ENCODE measurements at places on chromosomes 7 and 10.

- no peak for DNase-seq
These were observed 81.4 kb downstream of the NRBF2 start for GRCh38 chr10:63214571-63214970.

GRCh38 chr10:71569775-71570588, 149.6 kb downstream of the C10orf105 start:
- DNase-seq = peak; percentile 77

GRCh38 chr7:65441010-65441409, 67.4 kb downstream of the ZNF92 start:
- DNase-seq = no peak

GRCh38 chr7:80463272-80463920, 48.5 kb downstream of the GNAT3 start:
- DNase-seq = no peak

- no peak for DNase-seq
These were observed 664.3 kb upstream of the CELF2 start for GRCh38 chr10:10353326-10353868.

DNA sequence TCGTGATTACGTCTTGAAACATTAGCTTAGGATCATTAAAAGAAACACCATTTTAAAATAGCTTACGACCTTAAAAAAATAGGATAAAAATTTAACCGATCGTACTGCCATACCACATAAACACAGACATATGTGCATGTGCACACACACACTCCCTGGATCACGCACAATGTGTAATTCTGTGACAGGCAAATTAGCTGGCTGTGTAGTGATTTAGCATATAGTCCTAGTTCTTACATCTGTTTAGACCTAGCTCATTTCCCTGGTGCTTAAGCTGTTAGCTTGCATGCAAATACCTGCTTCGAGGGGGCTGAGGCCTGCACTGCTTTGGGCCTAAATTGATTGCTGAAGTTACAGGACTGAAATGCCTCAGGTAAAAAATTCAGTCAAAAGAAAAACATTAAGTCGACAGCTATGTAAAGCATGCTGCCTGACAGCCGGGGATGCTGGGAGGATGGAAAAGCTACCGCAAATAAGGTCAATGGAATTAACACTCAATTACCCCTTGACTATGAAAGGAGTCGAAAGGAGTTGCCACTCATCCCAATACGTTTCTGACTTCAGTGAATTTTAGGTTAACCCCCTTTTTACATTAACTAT, 267.1 kb upstream of the FZD8 start:
- DNase-seq = no peak

DNA sequence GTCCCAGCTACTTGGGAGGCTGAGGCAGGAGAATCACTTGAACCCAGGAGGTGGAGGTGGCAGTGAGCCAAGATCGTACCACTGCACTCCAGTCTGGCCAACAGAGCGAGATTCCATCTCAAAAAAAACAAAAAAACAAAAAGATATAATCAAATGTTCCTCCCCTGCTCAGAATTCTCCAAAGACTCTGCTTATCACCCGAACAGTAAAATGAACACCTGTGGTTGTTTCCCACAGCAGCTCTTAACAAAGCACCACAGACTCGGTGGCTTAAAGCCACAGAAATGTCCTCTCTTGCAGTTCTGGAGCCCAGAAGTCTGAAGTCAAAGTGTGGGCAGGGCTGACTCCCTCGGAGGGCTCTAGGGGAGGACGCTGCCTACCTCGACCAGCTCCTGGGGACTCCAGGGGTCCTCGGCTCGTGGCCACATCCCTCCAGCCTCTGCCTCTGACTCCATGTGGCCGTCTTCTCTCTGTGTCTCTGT, 4.1 kb upstream of the INTS1 start:
- DNase-seq = no peak

DNA sequence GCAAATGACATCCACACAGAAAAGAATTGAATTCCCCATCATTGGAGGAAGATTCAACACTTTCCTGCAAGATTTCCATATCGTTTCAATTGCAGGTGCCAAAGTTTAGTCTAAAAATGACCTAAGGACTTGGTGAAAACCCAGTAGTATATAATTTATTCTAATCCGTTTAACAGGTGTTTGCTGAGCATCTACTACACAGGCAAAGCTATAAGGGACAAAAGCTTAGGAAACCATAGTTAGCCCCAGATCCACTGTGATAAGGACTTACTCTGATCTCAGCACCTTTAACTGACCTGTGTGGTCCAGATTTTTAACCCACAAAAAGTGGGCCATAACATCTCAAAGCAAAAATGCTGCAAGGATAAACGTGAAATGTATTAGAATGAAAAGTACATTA, 19.1 kb downstream of the UBE2H start:
- DNase-seq = no peak

GRCh38 chr7:153509768-153510167, 542.4 kb upstream of the DPP6 start:
- no peak for DNase-seq

DNA sequence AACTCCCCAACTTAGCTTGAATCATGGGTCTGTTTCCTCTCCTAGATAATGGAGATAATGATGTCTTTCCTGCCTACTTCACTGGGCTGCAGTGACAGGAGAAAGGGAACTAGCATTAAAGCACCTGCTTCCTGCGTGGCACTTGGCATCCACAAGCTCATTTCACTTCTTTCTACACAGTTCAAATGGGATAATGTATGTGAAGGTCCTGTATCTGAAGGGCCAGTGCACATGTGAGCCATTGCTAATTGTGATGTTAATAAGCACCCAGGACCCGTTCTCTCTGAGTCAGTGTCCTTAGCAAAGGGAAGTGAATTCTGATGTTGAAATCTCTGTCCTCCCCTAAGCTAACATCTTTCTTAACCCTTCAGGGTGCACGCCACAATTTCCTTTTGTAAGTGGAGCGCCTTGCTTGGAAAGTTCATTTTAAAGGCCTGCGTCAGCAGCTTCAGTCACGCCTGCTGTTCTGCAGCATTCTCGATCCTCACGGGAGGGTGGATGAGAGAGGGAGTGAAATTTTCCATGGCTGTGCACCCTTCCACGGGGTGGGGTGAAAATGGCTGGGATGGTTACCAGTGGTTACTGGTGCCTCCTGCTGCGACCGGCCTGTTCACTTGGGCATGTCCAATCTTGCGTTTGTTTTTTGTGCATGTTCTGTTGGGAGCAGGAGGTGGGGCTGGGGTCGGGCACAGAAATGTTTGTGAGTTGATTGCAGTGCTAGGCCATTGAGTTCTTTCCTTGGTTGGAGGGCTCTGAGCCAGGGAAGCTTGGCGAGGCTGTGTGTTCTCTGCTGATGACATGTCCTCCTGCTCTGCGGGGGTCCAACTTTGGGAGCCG, 59.2 kb downstream of the HK1 start:
- DNase-seq = no peak

GRCh38 chr10:30839652-30840051, 192.0 kb downstream of the ZNF438 start:
- DNase-seq = no peak

DNA sequence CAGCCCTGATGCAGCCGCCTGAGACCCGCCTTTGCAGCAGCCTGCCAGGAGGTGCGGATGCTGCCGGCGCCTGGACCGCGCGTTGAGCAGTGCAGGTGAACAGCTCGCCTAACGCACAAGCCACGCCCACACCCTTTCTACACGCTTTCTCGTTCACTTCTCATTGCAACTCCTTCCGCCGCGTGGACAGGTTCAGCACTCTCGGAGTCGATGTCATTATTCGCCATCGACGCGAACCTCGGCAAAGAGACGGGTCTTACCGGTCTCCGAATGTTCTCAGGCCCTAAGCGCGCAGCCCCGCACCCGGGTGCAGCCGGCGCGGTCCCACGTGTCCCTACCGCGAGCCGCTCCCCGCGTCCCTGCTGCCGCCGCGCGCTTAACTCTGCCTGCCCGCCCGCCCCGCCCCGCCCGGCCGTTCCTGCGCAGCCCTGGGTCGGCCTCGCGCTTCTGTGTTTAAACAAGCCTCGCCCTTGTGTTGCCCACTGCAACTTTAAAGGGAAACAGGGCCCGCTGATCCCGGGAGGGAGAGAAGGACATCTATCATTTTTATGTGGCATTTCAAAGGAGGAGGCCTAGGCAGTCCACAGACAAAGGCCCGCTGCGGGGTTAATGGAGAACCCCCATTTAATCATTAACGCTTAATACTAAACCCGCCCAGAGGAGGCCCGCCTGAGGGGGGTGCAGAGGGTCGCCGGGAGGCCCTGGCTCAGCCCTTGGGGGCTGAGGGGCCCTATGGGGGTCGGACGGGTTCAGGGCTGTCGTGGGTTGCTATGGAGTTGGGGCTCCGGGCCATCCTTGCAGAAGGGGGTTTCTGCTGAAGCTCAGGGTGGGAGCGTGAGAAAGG, 128.5 kb downstream of the WDR11 start:
- no peak for DNase-seq

DNA sequence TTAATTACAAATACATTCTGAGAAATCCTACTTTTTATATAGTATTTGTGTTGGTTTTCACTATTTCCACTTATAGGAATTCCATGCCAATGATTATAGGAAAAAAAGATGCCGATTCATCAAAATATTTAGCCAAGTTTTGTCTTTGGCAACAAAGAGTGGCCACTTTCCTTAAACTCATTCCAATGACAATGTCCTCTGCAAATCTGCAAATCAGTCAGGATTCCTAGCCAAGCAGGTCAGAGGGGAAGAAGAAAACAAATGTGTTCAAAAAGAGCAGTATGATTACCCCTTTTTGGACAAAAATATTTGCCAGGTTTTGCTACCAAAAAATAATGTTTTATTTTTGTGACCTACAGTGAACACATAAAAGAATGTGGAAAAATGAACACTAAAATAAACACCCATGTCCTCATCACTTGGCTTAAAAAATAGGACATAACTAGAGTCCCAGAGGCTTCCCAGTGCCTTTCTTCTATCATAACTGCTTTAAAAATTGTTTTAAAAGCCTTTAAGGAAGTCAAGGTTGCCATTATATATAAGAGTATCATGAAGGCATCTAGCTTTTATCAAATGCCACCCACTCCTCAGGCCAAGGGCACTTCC, 125.9 kb downstream of the ADAM12 start:
- no peak for DNase-seq

DNA sequence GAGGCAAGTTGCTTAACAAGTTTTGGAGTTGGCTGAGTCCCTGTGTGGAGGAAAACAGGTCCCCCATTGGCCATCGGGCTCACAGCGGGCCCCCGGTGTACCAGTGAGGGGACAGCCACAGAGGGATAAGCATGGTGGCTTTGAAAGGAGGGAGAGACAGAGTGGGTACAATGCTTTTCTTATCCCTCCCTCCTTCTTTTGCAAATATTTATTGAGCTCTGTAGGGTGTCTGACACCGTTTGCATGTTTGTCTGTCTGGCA, 2.8 kb downstream of the HTRA1 start:
- no peak for DNase-seq

DNA sequence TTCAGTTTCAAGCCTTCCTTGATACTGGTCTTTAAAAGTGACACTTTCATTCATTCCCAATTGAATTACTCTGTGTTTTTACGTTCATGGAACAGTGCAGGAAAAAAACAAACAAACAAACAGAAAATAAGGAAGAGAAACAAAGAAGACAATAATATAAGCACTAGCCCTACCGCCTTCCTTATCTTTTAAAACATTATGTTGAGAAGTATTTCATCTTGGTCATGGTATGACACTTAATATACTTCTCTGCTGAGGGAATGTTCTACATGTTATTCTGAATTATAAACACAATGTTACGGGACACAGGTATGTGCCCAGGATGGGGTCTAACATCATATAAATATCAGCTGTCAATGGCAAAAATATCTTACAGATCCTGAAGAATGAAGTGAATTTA, 176.7 kb downstream of the SFMBT2 start:
- no peak for DNase-seq

DNA sequence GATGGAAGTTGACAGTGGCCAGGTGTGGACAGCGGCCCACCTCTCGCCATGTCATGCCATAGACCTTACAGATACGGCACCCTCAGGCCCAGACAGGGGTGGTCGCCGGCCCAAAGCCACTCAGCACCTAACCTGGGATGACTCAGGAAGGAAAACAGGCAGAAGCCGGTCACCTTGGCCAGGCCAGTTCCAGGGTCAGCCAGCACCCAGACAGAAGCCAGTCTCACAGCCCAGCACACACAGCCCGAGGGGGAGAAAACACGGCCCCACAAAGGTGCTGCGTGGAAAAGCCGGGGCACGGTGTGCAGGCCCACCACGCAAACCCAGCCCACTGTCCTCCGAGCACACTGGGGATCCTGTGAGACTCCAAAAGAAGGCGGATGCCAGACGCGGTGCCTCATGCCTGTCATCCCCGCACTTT, 95.2 kb upstream of the DNAAF5 start:
- DNase-seq = no peak

DNA sequence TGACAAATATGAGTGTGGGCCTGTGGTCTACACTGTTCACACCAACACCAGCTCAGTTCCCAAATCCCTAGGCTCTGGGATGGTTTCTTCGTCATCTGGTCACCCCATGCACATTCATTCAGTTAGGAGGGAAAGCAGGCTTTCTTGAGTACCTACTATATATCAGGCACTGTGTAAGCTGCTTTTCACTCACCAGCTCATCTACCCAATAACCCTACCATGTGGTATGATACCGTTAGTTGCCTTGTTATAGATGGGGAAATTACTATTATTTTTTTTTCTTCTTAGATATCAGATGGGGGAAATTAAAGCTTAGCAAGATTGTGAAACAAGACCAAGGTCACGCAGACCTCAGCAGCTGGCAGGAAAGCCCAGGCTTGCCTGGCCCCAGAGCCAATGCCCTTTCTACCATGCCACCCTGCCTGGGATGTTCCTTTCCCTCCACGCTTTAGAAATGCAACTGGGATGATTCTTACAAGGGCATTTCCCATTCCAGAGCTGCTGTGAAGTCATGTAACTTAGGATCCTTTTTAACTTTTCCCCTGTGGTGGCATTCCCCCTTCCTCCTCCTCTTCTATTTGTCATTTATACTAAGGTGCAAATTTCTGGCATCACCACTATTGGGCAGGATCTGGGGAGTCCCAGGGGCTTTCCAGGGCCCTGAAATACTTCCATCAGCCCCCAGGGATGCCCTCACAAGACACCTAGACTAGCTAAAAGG, 93.1 kb upstream of the EFCAB10 start:
- DNase-seq = no peak

DNA sequence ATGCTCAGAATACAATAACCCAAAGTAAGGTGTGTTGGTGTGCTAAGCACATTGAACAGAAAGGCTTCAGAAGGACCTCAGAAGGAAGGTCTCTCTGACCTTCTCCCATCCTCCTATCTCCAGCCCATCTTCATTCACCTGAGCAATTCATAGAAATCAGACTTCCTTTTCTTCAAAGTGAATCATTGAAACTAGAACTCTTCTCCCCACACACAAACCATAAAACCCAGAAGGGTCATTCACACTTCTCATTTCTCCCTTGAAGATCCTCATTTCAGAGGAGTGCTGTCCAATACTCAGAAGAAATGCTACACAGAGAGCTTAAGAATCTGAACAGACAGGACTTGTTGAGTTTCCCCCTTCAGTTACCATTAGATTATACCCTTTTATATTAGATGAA, 89.5 kb downstream of the VWDE start:
- DNase-seq = no peak

- DNase-seq = no peak
These were observed 675.0 kb upstream of the ANKRD30A start for GRCh38 chr10:36450380-36450779.

DNA sequence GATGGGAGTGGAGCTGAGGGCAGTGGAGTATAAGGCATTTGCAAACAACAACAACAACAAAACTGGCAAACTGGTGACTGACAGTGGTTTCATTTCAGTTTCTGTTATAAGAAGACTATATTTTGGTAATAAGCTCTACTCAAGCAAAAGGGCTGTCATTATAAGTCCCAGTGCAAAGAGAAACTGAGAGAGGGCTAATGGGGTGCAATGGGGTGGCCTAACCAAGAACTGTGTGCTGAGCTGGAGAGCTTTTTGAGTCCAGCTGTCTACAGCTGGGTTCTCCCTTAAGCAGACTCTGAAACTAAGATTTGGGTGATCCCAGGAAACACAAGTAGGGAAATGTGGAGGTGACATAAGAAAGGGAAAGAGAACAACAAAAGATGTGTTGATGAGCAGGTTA, 439.3 kb downstream of the ADRA2A start:
- DNase-seq = no peak

Measured in activated CD4-positive, CD25-positive, alpha-beta regulatory T cell treated with anti-CD3 and anti-CD28 coated beads, Interleukin-2, amount 50 U/mL, for 16 hours (primary cell).